Muscle of back (tissue), 13 donors: ENCODE measurements at places on chromosomes 6 and 20.
A peak's percentile ranks its signal among the peaks of the same experiment; 100 is the strongest.

DNA sequence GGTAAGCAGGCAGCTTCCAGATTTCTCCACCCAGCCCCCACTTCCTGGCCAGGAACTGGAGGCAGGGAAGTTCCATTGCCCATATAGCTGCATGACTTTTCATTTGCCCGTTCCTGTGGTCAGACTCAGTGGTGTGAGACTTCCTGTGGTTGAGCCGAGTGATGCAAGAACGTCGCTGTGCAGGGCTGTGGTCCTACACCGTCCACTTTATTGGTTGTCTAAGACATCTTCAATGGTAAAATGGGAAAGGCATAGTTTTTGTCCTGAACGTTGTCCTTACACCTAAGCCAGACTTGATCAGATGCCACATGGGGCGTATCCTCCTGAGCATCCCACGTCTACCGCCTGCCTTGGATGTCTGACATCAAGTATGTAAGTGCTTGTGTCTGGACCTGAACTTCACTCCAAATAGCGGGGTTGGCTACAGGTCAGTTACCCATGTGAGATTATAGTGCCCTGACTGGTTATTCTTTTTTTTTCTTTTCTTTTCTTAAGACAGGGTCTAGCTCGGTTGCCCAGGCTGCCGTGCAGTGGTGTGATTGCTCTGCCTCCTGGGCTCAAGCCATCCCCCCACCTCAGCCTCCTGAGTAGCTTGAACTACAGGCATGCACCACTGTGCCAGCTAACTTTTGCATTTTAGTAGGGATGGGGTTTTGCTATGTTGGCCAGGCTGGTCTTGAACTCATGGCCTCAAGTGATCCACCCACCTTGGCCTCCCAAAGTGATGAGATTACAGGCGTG, 25.9 kb upstream of the GTSF1L start:
- no peak for DNase-seq

- no peak for DNase-seq
Measured at GRCh38 chr6:145544514-145544913, 190.8 kb downstream of the EPM2A start.

- no peak for DNase-seq
Measured at GRCh38 chr6:90005048-90005827, 111.0 kb downstream of the GJA10 start.

GRCh38 chr6:105604587-105604884, 201.7 kb upstream of the PREP start:
- DNase-seq = no peak

- peak; percentile 61 for DNase-seq
Measured at GRCh38 chr6:142235791-142236190, 66.0 kb upstream of the ADGRG6 start.
